CD4-positive, alpha-beta T cell treated with Interferon alpha-2 for 1 hour (primary cell): ENCODE measurements at places on chromosomes 12 and 14.

GRCh38 chr12:50589650-50590435, 85.1 kb downstream of the DIP2B start:
- DNase-seq: peak; percentile 11

GRCh38 chr12:54984658-54985376, at the start of gene TESPA1:
Gene TESPA1, minus strand, starts transcription at chr12:54984762. Its CDS starts 10,200 bp downstream, at chr12:54974562.
- DNase-seq: peak; percentile 91

DNA sequence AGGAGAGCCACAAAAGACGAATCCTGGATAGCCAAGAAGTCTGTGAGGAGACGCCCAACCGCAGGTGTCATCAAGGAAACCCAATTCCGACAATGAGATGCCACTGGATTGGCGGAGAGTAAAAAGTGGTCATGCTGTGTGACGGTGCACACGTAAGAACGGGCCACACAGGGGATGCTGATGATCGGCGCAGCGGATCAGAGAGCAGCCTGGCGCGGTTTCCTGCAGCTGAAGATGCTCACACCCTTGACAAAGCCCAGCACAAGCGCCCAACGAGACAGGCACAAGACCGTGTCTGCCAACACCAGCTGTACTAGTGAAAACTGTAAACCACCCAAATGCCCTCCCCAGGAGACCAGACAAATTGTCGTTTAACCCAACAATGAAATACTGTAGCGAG, 55.8 kb downstream of the CCDC85C start:
- no peak for DNase-seq

GRCh38 chr12:94182986-94183707, 34.8 kb downstream of the PLXNC1 start:
- DNase-seq: no peak

- DNase-seq: no peak
These were observed 27.2 kb downstream of the EFCAB11 start for GRCh38 chr14:89927186-89927865.

GRCh38 chr14:39762576-39763401, 330.6 kb upstream of the FBXO33 start:
- DNase-seq: peak; percentile 4

GRCh38 chr12:46389031-46389616, 16.6 kb upstream of the SLC38A2 start:
- DNase-seq: no peak

DNA sequence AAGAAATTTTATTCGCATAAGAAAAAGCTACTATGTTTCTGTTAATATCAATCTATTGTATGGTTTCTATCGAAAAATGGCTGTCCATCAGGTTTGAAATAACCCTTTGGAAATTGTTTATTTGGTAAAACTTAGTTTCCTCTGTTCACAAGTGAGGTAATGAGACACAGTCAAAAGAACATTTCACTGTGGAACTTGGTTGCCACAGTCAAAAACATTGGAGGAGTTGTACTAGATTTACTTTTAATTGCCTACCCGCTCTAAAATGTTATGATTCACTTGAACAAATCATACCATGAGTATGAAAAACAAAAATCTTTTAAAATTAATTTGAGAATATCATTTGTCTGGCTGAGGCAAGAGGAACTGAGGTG, 46.5 kb downstream of the ITPR2 start:
- DNase-seq: no peak

DNA sequence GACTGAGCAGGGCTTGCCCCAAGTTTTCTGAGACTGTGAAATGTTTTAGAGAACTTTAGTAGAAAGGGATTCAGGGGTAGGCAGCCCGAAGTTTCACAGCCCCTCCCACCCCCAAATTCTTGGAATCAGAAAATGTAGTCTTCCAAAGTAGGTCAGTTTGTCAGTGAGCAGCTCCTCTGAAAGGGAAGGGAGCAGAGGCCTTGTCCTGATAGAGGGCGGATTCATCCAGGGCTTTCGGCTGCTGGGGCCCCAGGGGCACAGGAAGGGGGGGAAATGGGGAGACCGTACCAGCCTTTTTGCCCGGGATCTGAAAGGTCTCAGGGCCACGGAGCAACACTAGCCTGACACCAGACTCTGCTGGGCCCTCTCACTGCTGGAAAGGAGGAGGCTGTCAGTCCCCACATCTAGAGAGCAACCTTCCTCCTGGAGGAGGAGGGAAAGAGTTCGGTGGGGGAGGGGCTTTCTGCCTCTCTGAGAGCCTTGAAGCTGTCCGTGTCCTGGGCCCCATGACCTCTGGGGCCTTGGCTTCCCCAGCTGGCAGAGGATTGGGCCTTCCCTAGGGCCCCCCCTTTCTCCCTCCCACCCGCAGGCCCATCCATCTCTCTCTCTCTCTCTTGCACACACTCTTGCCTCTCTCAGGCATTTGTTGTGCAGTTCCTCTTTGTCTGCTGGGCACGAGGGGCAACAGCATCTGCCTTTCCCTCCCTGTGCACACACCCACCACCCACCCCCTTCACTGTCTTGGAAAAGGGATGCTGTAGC, at the start of gene IKZF4:
IKZF4 (plus strand) TSS at position 621 of the 762 bp plus-strand sequence. CDS start 451 bp downstream, outside the sequence.
- DNase-seq: peak; percentile 32

DNA sequence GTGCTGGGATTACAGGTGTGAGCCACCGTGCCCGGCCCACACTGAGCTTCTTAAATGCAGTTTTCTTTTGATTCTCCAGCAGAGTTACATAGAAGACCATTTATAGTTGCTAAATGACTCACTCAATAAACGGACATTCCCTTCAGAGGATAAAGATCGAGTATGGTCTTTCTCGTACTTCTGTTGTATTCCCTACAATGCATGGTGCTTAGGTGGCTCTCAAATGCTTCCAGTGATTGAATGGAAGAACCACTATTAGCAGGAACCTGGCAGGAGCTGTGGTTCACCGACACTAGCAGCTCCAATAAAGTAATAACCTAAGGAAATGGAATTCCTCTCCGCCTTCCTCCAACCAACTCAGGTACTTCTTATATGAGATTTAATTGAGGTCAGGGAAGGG, 3.9 kb upstream of the GPRC5A start:
- DNase-seq: no peak

DNA sequence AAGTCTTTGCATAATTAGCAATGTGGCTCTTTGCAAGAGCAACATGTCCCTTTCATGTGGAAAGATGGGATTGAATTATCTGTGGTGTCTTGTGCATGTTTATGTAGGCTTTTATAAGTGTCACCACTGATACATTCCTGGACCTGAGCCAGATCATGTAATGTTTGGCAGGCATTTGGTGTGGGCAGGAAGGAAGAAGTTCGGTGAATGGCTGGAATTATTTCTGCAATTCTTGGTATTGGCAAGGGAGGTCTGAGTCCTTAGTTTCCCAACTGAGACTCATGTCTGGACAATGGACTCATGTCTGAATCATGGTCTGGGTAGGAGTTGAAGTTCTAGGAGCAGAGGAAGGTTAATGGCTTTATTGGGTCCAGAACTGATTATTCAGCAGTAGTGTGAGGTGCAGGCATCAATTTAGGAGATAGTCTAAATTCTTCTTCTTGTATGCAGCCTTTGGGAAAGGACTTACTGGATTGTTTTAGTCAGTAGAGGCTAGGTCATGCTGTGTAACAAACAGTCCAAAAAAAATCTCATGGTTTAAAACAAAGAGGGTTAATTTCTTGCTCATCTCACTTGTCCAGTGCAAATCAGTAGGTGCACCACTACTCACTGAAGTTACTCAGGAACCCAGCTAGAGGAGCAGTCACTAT, 186.5 kb upstream of the LHX5 start:
- no peak for DNase-seq

DNA sequence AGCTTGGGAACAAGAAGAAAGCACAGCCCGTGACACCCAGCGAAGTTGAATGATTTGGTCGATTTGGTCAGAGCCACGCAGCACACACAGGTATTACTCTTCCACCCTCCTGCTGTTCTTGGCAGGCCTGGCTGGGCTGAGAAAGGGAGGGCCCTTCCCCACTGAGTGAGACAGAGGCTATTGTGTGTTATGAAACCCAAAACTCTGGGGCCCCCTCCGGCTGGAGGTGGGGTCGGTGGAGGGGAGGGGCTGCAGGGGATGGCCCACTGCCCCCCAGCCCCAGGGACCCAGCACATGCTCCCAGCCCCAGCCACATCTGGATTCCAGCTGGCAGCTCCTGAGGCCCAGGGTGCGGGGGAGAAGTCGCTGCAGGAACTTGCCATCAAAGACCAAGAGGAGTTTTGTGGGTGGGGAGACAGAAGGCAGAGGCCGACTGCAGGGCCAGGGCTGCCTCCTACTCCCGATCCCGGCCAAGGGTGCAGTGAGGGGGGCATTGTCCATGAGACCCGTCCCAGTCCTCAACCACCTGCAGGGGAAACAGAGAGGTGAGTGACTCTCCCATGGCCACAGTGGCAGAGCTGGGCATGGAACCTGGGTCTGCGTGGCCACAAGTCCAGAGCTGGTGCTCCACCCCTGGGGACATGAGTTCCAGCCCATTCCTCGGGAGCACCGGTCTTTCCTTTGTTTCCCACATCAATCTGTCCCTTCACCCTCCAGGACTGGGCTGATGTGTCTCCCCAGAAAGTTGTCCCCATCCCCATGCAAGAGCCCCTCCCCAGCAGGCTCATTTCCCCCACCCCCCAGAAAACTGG, 8.7 kb downstream of the TMEM119 start:
- DNase-seq: no peak

GRCh38 chr12:127600211-127600610, 666.8 kb upstream of the TMEM132C start:
- no peak for DNase-seq

DNA sequence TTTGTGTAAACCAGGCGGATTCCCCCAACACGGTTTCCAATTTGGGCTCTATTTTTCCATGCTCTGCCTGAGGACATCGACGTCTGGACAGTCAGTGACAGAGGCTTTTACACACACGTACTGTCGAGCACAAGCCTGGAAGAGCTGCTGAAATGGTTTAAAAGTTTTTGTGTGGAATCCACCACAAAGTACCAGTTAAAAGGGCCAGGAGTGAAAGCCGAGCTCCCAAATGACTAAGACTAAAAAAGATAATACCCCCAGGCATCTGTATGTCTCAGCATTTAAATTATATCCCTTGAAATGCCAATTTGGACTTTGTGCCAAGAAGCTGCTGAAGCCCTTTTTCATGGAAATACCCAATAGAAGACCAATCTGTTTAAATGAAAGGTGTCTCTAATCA, 173.2 kb downstream of the EGLN3 start:
- no peak for DNase-seq

- DNase-seq: no peak
These were observed 462 bp downstream of the SRP54 start for GRCh38 chr14:34983148-34983760.

- DNase-seq: no peak
These were observed 9.8 kb downstream of the BEGAIN start for GRCh38 chr14:100577321-100577985.

GRCh38 chr12:63955831-63956666, 111.5 kb downstream of the SRGAP1 start:
- peak; percentile 50 for DNase-seq

- DNase-seq: no peak
These were observed 16.2 kb upstream of the PCNX1 start for GRCh38 chr14:70890826-70891659.

- no peak for DNase-seq
These were observed 124.5 kb downstream of the CALM1 start for GRCh38 chr14:90521084-90521929.
